ENCODE measurements at places on chromosomes 6 and 20.

- DNase-seq = no peak
Measured at GRCh38 chr6:6366803-6367202, 46.3 kb upstream of the F13A1 start.

DNA sequence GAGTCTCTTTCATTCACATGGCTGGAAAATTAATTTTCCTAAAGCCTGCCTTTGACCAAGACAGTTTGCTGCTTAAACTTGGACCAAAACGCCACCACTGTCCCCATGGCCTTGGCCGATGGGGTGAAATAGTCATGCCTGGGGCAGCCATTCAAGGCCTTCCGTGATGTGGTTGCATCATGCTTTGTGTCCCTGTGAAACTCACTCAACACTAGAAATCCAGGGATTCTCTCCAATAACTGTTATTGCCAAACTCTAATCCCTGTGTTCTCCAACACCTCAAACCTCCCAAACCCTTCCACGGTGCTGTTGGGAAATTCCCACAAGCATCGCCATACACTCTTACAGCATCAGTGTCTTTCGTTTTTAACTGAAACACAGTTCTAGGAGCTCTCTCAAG is 1.4 kb upstream of the TXNDC5 start:
- peak; percentile 69 for DNase-seq

- DNase-seq = no peak
Measured at GRCh38 chr6:91358986-91359385, 772.1 kb upstream of the MAP3K7 start.

DNA sequence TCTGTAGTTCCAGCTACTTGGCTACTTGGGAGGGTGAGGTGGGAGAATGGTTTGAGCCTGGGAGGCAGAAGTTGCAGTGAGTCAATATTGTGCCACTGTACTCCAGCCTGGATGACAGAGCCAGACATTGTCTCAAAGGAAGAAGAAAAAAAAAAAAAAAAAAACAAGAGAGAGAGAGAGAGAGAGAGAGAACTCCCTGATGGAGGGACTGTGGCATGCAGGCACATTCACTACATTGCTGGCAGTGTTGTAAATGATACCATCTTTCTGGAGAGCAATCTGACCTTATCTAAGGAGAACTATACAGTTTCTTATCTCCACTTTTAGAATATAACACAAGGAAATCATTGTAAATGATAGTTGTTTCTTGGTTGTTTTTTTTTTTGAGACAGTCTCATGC is 85.1 kb downstream of the MDN1 start:
- DNase-seq = no peak

DNA sequence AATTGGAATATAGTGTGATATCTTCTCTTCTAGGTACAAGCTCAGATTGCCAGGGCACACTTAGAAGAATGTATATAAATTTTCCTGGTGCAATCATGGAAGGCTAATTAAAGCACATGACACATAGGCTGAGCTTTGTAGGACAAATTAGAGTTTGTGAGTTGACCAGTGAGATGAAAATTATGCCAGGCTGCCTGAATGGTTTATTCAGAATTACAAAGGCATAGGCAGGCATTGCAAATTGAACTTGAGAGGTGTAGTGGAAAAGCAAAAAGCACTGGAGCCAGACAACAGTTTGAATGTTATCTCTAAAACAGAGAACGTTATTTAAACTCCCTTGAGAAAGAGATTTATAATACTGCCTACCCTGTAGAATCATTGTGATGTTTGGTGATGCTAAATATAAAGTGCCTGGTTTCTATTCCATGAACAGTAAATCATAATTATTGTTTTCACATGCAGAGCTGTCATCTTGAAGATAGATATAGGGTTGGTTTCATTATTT is 712.1 kb downstream of the TBC1D32 start:
- no peak for DNase-seq

DNA sequence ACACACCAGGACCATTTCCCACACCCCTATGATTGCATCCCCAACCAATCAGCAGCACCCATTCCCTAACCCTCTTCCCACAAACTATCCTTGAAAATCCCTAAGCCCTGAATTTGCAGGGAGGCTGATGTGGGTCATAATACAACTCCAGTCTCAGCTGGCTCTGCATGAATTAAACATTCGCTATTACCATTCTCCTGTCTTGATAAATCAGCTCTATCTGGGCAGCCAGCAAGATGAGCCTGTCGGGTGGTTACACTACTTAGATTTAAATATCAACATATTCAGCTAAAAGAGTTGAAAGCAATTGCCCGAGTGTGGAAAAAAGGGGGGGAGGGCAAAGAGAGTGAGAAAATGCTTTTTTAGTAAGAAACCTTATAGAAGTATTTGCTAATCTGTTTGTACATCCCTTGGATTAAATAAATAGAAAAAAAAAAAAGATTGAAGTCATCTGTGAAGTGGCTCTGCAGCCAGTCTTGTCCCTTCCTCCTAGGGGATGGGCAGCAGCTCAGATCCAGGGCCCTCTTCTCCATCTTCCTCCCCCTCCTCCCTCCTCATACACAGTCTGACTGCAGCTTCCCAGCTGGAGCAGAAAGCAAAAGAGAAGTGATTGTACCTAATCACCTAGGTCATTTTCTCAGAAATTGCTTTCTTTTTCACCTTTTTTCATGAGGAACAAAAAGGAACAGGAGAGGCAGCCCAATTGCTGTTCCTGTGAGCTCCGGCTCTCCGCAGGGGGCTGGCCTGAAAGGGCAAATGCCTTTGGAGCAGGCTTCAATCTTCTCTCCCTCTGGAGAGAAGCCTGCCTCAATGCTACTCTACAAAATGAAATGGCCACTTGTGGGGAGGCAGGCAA is 356.6 kb upstream of the SULF2 start:
- peak; percentile 22 for DNase-seq

DNA sequence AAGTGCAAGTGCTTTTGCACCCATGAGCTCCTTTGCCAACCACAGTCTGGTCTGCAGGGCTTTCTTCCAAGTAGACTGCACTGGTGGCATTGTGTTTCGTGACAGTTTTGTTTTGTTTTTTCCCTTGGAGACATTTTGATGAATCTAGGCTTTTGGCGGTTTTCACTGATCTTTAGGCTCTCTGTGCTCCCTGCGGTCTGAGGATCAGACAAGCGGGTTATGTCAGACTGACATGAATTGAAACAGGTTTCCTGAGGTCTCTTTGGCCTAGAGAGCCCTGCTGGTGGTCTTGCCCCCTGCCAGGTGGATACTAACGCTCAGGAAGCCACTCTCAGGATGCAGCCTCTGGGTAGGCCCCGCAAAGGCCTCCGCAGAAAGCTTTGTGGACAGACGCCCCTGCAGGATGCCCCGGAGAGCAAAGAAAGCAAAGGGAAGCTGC is 555.4 kb upstream of the AGPAT4 start:
- no peak for DNase-seq

DNA sequence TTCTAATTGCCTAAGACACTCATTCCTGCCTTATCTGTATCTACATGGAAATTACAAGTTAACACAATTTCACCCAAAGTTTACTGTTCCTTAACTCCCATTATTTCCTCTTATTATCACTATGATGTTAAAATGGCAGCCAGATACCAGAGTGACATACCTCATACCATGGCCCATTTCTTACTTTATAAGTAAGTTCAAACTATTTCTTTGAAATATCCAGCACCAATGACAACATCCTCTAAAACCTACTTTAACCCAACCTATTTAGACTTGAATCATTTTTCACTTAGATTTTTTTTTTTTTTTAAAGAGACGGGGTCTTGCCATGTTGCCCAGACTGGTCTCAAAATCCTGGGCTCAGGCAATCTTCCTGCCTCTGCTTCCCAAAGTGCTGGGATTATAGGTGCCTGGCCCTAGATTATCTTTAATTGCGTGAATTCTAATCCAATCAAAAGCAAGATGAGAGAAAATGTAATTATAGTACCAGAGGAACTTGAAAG is 10.0 kb downstream of the REV3L start:
- DNase-seq = no peak

GRCh38 chr6:160132297-160132637 is 10.7 kb downstream of the SLC22A1 start:
- DNase-seq = no peak

DNA sequence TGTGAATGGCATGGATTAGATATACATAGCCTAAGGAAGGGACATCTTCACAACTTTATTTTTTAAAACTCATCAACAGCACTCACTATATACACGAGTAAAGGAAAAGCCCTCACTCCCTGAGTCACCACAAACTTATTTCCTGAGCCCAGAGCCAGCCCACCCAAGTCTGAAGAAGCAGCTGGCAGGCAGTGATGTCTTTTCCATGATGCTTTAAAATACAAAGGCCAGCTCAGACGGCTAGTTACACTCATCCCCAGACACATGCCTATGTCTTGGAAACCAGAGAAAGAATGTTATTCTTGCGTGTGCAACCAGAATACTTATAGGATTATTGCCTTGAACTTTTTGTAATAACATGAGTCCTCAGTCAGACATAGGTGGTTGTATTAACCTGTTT is 114.4 kb downstream of the ADGRG6 start:
- no peak for DNase-seq

DNA sequence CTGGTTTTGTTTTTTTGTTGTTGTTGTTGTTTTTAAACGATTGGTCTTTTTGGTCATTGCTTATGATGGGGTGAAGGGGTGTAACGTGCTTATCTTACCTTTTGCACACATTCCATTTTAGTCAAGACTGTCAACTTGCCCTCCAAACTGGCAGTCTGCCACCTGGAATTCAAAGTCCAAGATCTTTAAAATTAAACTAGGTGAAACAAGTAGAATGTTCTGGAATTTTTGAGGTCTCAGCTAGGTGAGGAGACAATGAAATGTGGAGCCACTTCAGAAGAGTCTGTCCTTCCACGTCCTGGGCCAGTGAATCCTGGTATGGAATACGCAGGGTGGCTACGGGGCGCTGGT is 344.6 kb downstream of the ZFAND3 start:
- DNase-seq = no peak

DNA sequence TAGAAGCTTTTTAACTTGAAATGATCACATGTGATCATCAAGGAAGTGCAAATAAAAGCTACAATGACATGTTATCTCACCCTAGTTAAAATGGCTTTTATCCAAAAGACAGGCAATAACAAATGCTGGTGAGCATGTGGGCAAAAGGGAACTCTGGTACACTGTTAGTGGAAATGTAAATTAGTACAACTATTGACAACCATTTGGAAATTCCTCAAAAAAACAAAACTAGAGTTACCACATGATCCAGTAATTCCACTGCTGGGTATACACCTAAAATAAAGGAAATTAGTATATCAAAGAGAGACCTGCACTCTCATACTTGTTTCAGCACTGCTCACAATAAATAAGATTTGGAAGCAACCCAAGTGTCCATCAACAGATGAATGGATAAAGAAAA is 108.7 kb downstream of the HTR1B start:
- DNase-seq = no peak

- no peak for DNase-seq
Measured at GRCh38 chr20:21709535-21709904, 4.1 kb downstream of the PAX1 start.

DNA sequence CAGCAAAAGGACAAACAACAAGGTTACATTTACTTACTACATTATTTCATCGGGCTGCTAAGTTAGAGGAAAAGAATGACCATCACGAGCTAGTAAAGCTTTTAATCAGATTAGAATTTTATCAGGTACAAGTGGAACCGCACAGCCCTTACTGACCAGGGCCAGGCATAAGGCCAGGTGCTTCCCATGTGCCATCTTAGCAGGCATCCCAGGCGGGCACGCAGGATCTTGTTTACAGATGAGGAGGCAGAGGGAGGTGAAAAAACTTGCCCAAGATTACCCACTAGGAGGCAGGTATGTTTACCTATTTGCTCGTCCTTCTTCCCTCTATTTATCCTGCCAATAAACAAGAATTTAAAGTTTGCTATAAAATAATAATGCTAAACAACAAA is 10.7 kb downstream of the EZR start:
- DNase-seq = no peak

DNA sequence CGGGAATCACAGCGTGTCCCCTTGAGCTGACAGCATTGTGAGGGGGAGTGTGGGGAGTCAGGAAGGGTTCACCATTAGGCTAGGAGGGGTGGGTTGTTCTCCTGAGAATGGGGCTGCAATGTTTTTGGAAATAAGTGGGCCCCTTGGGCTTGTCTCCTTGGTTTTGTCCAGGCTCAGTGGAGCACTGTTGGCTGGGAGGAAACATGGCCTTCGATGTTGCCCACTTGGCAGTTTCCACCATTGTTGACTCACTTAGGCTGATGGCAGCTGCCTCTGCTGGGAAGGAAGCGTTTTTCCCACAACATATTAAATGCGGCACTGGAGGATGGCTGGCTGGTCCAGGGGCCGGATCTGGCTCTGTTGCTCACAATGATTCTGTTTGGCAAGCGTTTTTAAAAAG is 512.1 kb downstream of the QKI start:
- DNase-seq = no peak

DNA sequence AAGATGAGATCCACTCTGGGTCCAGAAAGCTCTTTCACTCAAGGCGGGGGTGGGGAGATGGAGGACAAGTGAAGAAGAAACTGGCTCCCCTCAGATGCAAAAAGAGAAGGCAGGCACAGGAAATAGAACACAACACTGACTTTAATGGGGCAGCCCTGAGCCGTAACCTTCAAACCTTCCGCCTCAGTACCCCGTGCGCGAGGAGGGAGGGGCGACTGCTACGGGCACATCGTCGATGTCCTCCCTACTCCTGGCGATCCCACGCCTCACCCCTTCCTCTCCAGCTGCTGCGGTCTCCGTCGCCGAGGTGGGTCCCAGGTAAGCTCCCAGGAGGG is 3.9 kb downstream of the SPEF1 start:
- DNase-seq = no peak

GRCh38 chr6:66985816-66986215 is 1278.8 kb upstream of the EYS start:
- DNase-seq = no peak

- no peak for DNase-seq
Measured at GRCh38 chr20:6099819-6100218, 23.0 kb downstream of the FERMT1 start.

GRCh38 chr20:25421102-25421501 is 13.6 kb downstream of the GINS1 start:
- no peak for DNase-seq

- no peak for DNase-seq
Measured at GRCh38 chr20:4876731-4877130, 124.6 kb downstream of the SLC23A2 start.

DNA sequence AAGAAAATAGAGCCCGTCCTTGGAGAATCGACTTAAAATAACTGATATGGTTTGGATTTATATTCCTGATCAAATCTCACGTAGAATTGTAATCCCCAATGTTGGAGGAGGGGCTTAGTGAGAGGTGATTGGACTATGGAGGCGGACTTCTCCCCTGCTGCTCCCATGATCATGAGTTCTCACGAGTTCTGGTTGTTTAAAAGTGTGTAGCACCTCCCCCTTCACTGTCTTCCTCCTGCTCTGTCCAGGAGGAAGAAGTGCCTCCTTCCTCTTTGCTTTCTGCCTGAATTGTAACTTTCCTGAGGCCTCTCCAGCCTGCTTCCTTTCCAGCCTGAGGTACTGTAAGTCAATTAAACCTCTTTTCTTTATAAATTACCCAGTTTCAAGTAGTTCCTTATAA is 529.2 kb downstream of the HAO1 start:
- DNase-seq = no peak

DNA sequence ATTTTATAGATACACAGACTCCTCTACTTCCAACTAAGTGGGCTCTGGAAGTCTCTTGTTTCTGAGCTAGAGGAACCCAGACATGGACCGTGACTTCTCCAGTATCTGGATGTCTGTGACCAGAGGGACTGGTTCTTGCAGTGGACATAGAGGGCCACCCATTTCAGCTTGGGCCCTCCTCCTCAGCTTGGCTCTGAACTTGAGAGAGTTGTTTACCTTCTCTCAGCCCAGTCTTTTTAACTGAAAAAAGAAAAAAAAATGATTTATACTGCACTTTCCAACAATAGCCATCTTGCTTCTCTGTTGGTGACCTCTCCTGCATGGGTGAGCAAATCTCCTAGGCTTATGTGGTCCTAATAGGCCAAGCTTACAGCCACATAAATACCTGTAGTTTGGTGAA is 60.3 kb upstream of the TMEM181 start:
- DNase-seq = no peak

Data from aorta (tissue), 5 donors.